PC-3 (cell line): ENCODE measurements at places on chromosomes 2 and 18. TPM values are rescaled to one million over a fixed set of nuclear protein-coding genes. Genes with fewer than 3 reads are reported as not detected.

- no peak for DNase-seq
- no peak overlapping the region for H3K27ac ChIP-seq
- H3K4me3 ChIP-seq = no peak overlapping the region
- 0 out of 2 replicates have a peak, but pooled peaks cover 3% of the 10 kb centered on the region for H3K36me3 ChIP-seq
- H3K27me3 ChIP-seq = no peaks in the 10 kb centered on the region
- H3K4me1 ChIP-seq = peaks cover 12% of the 10 kb centered on the region
These were observed 135.0 kb downstream of the ANTXR1 start for GRCh38 chr2:69147841-69148533.

NIF3L1 gene
- 63.1 and 81.5 TPM in 2 replicates for total RNA-seq

DNA sequence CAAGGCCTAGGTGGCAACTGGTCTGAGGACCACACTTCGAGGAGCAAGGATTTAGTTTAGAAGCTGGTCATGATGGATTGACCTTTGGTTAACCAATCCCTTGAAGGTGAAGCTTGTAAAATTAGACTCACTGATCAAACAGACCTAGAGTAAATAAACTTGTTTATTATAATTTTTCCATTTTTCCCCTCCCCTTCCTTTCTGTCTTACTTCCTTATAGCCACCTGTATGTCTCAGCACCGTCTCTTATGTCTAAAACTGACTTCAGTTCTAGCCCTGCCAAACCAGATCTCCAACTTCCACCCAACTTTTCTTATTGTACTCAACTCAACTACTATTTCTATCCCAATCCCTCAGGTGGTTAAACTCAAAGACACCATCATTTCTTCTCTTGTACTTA, 92.8 kb upstream of the THOC1 start:
- no peaks in the 10 kb centered on the region for H3K36me3 ChIP-seq
- H3K4me3 ChIP-seq = no peak overlapping the region
- peak; percentile 54 for DNase-seq
- H3K4me1 ChIP-seq = no peaks in the 10 kb centered on the region
- peaks cover 80% of the 10 kb centered on the region for H3K27me3 ChIP-seq

PDCD1 gene
- total RNA-seq = not detected in 2 replicates

DNA sequence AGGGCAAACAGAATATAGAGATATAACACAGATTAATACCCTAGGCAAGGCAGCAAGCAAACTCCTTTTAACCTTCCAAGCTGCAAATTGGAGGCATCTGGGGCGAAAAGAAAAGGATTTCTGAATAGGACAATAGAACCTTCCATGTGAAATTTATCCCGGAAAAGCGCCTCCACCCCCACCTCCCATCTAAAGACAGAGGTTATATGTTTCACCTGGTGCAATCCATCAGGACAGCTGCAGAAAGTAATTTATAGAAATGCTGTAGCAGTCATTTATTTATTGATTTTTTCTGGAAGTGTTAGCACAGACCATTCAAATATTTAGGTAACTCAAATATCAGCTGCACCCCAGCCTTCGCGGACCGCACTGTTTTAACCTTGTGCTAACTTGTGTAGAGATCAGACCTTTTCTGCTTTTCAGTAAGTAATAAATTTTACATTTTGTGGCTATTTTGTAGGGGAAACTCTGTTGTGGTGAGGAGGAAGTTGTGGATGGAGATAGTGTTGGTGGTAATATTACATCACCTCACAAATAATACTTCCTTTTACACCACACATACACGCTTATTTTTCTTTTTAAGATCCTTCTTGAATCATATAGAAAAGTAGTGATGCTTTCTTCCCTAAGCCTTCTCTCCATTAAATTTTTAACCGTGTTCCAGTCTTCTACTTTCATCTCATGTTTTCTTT, 919.3 kb upstream of the CDH2 start:
- no peaks in the 10 kb centered on the region for H3K27me3 ChIP-seq
- H3K36me3 ChIP-seq = no peaks in the 10 kb centered on the region
- H3K27ac ChIP-seq = no peak overlapping the region
- H3K4me3 ChIP-seq = no peak overlapping the region
- H3K4me1 ChIP-seq = no peaks in the 10 kb centered on the region
- DNase-seq = no peak
